ENCODE measurements at places on chromosomes 5 and 9.
A peak's percentile ranks its signal among the peaks of the same experiment; 100 is the strongest.

DNA sequence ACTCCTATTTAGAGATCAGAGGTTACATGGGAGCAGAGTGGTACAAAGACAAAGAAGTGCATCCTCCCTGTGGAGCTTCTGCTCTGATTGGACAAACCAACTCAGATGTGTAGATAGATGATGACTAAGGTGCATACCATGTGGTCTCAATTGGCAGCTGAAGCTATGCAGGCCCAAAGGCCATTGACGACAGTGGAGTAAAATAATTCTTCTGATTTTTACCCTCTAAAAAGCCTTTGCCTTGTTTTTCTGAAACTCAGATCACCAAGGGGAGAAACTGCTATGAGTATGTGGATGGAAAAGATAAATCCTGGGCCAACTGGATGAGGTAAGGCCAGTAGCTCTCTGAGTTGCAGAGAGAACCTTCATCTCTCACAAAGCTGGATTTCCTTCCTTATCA is 15.6 kb downstream of the PRDM9 start:
- DNase-seq = no peak

- DNase-seq = no peak
These were observed 61.1 kb downstream of the DPYSL3 start for GRCh38 chr5:147448766-147449165.

DNA sequence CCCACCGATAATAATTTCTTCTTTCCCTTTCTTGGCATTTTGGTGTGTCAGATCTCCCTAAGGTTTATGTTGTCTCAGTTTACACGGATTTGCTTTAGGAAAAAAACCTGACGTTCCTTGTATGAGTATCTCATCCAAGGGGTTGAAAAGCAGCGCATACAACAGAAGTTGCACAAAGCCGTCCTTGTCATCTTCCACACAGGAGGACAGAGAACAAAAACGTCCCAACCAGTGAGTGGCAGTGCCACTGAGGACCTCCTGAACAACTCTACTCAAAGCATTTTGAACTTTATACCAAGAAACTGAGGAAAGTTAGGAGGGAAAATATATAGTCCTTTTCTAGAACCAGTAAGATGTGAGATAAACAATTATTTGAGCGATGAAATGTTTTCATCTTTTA is 547.0 kb downstream of the PDE4D start:
- no peak for DNase-seq

DNA sequence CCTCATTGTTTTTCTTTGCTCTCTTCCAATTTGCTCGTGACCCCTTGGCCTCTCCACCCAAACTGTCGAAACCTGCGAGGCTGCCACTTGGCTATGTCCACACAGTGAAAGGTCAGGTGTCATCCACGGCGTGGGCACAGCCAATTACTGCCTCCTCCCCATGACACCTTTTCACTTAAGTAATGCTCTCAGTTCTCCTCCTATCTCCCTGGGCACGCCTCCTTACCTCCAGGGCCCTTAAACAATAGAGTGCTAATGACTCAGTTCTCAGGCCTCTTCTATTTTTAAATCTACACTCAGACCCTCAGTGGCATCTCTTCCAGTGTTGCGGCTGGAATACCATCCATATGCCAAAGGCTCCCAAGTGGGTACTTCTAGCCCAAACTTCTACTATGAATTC is 256.8 kb downstream of the ROR2 start:
- no peak for DNase-seq

DNA sequence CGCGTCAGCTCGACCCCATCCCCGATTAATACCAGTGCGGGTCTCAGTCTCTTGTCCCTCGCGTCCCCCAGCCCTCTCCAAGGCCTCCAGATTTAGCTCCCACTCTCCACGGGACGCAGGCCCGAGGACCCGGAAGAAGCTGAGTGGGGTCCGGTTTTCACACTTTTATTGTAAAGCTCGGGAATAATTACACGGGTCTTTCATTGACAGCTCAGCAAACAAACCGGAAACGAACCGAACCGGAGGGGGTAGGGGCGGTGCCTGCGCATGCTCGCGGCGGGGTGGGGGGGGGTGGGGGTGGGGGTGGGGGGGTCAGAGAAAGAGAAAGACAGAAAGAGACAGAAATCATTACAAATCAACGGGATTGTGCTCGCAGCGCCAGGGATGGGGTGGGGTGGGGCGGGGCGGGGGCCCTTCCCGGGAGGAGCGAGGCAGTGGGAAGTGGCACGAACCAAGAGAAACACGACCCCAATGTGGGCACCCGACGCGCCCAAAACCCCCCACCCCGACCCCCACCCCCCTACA is 27.9 kb downstream of the PCDH1 start:
- DNase-seq = peak; percentile 11

- no peak for DNase-seq
These were observed 91.4 kb downstream of the LIFR start for GRCh38 chr5:38465061-38465460.

DNA sequence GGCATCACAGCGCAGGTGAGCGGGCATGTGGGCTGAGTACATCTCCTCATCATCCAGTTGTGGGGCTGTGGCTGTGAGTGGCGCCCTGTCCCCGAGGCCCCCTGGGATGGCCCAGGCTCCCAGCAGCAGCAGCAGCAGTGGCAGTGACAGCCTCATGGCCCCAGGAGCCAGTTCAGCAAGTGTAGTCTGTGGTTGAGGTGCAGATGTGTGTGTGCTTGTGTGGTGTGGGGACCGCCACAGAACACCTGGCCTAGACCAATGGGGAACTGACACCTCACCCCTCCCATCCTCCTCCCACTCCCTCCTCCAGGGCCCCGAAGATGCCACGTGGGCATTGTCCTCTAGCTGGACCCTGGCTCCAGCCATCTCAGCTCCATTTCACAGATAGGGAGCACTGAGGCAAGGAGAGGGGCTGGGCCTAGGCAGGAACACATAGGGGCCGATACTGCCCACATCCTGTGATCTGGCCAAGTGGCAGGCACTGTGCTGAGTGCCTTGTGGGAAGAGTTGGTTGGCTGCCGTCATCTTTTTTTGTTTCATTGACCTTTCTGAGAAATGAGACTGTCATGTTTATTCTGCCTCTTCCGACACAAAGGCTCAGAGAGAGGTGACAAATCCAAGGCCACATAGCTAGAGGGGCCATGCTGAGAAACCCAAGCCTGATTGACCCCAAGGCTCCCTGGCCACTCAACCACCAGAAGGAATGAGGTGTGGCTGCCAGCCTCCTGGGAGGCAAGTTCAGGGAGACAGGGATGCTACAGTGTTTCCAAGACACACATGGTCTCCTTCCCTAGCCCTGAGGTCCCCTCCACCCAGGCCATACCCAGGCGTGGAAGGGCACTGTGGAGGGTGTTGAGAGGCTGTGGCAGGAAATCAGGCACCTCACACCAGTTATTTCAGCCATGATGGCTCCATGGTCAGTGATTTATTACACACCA is at the start of gene MZB1:
Gene MZB1, minus strand, starts transcription at position 213 of the 938 bp plus-strand sequence. Its CDS starts 57 bp downstream, at position 156.
- DNase-seq = no peak

- DNase-seq = no peak
These were observed 61.5 kb downstream of the LNPEP start for GRCh38 chr5:96997265-96997859.

GRCh38 chr5:44388321-44389089 is 715 bp downstream of the FGF10 start:
- DNase-seq = no peak

DNA sequence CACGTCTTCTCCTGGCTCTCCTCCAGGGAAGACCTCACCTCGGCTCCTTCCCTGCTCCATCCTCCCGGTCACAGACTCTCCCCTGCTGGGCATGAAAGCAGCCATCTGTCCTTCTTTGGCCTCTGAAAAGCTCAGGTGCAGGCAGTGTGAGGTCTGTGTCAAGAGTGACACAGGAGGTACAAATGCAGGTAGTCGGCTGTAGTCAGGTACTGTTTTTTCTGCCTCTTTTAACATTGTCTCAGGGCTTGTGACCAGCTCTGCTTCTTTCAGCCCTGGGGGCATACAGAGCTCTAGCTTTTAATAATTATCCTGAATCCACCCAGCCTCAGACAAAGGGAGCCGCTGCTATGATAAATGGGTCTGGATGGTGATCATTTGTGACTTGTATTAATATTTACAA is 46.4 kb downstream of the C5orf15 start:
- DNase-seq = no peak

DNA sequence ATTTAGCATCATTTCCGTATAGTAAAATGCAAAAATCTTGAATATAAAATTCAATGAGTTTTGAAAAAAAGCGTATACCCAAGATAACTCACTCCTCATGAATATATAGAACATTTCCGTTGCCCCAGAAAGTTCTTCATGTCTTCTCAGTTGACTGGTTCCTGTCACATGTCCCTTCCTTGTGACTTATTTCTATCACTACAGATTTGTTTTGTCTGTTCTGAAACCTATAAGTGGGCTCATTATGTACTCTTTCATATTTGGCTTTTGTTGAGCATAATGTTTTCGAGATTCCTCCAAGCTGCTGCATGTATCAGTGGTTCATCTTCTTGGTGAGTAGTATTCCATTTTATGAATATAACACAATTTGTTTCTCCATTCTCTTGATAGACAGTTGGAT is 11.0 kb upstream of the HACD4 start:
- DNase-seq = no peak

DNA sequence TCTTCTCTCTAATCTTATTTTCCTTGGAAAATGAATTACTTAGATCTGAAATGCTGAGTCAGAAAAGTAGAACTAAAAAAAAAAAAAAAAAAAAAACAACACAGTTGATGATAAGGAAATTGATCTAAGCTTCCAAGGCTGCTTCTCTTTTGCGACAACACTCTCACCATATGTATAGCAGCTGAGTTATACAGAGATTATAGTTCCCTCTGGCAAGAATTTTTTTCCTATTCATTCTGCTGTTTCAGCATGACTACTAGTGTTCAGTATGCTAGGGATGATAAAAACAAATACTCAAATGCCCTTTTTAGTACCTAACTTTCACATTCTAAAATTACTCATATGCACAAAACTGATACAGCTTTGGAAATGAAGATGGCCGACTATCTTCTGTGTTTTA is 267.3 kb downstream of the MLLT3 start:
- DNase-seq = no peak

DNA sequence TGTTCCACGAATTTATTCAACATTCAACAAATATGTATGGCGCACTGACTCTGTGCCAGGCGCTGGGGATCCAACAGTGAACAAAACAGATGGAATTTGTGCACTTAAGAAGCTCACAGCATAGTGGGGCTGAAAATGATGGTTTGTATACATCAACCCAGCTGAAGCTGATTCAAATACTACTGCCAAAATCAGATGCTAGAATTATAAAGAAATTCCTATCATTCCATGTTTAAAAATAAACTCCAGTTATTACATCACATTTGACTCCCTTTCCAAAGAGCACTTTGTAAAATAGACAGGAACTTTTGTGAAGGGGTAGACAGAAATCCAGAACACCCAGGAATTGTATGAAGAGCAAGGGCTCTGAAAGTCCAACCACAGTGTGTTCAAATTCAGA is 54.1 kb downstream of the ZNF608 start:
- DNase-seq = no peak

GRCh38 chr5:112822456-112822855 is 38.6 kb upstream of the SRP19 start:
- DNase-seq = no peak

GRCh38 chr5:59218424-59219045 is 635.7 kb downstream of the RAB3C start:
- no peak for DNase-seq

Measured in stimulated activated CD4-positive, alpha-beta T cell treated with anti-CD3 and anti-CD28 coated beads, Interleukin-1b, Interleukin-23, amount 100 ng/mL, for 24 hours (primary cell).